Heart left ventricle (tissue), 16 donors: ENCODE measurements at places on chromosomes 5 and 9. TPM values are rescaled to one million over a fixed set of nuclear protein-coding genes. Genes with fewer than 3 reads are reported as not detected.
A peak's percentile ranks its signal among the peaks of the same experiment; 100 is the strongest.

Gene CXCL14
- 0.90 TPM for total RNA-seq

- peak; percentile 42 for DNase-seq
Observed at GRCh38 chr5:55338810-55339243, 31.0 kb downstream of the MTREX start.

DNA sequence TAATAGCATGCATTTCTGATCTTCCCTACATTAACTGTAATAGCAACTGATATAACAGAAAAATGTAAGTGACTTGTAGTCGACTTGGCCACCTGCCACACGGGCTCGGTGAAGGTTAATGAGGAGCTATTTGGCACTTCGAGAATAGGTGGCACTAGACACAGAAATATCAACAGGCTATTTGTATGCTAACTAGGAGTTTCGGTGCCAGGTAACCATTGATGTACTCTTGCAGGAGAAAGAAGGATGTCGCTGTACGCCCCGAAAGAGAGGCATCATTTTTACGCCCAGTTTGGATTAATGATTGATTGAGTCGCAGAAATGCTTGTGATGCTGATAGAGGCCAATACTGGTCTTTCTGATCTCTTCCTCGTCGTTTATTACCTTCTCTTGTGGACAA lies 516 bp upstream of the DMRT2 start:
- no peak for DNase-seq

DNA sequence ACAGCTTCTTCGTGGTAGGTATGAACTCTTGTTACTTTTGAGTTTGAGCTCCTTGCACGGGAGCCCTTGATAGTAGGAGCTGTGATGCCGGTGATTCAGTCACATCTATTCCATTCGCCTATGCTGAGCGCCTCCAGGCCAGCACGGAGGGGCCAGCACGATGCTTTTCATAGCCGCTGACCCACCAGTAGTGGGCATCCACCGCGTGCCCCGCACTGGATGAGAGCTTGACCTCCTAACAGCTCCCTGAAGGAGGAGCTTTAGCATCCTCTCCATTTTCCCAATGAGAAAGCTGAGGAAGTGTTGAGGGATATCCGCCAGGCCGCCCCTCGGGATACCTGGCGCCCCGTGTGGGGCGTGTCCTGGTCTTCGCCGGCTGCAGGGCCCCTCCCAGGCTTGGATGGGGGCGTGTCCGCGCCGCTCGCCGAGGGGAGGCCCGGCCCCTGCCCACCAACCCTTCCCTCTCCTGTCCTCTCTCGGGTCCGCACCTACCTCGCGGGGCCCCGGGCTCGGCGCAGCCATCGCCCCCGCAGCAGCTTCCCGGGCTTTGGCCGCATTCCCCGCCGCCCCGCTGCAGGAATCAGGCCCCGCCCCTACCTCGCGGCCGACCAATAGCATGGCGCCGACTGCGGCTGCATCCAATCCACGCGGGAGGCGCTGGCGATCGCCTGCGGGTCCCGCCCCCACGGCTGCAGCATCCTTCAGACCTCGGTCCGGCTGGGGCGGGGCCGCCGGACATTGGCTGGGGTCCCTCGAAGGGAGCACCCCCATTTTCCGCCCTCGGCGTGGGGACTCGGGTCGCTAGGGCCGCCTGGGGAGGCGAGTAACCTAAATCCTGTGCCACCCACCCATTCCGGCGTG lies at the start of gene PIP5KL1:
TSS of gene PIP5KL1 (minus strand) at position 547 of the 861 bp plus-strand sequence. CDS start at position 522, 25 bp downstream.
- peak; percentile 89 for DNase-seq

GRCh38 chr9:7439355-7439995 lies 360.1 kb downstream of the DMAC1 start:
- DNase-seq = no peak

DNA sequence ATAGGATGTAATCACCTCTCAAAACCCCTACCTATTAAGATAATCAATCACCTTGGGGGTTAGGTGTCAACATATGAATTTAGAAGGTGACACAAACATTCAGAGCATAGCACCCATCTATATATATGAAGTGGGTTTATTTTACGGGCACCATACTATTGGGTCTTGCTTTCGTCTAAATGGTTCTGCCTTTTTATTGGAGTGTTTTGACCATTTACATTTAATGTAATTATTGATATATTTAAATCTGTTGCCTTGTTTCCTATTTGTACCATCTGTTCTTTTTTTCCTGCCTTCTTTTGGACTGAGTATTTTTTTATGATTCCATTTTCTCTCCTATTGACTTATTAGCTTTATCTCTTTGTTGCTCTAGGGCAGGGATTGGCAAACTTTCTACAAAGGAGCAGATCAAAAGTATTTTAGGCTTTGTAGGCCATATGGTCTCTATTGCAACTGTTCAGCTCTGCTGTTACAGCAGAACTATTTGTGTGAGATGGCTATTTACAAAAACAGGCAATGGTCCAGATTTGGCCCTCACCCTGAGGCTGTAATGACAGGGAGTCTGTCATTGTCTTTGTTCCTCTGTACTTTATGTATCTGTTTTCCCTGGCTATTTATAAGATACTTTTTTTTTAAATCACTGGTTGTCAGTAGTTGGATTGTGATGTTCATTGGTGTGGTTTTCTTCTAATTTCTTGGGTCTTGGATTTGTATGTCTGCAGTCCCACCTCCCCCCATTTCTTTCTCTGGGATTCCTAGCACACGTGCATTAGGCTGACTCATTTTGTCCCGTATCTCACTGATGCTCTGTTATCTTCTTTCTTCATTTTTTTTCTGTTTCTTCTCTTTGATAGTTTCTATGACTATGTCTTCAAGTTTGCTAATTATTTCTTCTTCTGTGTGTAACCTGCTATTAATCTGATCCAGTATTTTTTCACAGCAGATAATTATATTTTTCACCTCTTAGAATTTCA lies 127.1 kb downstream of the DAB2IP start:
- no peak for DNase-seq

GRCh38 chr5:55993013-55993412 lies 1.8 kb downstream of the IL6ST start:
- no peak for DNase-seq

DNA sequence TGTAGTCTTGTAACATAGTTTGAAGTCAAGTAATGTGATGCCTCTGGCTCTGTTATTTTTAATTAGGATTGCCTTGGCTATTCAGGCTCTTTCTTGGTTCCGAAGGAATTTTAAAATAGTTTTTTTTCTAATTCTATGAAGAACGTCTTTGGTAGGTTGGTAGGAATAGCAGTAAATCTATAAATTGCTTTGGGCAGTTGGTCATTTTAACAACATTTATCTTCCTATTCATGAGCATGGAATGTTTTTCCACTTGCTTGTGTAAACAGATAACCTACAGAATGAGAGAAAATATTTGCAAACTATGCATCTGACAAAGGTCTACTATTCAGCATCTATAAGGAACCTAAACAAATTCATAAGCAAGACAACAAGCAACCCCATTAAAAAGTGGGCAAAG lies 173.2 kb upstream of the TRPC7 start:
- no peak for DNase-seq

Gene STRBP
- total RNA-seq = 8.3 TPM

Gene TRIM36
- not detected for total RNA-seq

DNA sequence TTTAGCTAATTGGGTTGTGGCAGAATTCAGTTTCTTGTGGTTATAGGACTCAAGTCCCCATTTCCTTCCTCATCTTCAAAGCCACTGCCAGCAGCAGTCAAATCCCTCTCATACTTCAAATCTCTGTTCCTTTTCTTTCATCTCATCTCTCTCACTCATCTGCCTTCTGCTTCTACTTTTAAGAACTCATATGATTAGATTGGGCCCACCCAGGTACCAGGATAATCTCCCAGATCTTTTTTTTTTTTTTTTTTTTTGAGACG lies 8.0 kb upstream of the REEP5 start:
- no peak for DNase-seq

GRCh38 chr9:122087406-122088200 lies 5.5 kb downstream of the TTLL11 start:
- DNase-seq = no peak
